ENCODE measurements at places on chromosomes 7 and 10.

DNA sequence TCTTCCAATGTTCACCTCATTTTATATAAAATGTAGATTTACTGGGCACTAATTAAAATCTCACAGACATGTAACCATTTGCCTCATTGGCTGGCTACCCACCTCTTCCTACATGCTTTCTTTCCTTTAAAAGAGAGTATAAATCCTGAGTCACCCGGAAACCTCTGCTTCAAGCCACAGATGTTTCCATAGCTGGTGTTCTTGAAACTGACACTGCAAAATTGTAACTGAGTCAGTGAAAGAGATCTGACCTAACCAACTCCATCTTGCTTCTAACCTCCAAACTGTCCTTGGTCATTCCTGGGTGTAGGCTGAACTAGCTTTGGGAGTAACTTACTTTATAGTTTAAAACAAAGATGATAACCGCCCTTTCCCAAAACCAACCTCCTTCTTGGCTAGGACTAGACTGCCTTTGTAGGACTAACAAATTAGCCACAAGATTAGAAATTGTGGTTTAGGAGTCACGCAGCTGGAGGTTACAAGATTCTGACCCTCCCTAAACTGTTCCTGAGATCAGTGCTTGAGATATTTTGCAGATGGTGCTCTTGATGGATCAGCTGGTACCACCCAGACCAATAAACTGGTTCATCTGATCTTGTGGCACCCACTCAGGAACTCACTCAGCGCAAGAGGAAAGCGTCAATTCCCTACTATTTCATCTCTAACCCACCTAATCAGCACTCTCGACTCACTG is 33.5 kb downstream of the SVOPL start:
- DNase-seq = no peak

DNA sequence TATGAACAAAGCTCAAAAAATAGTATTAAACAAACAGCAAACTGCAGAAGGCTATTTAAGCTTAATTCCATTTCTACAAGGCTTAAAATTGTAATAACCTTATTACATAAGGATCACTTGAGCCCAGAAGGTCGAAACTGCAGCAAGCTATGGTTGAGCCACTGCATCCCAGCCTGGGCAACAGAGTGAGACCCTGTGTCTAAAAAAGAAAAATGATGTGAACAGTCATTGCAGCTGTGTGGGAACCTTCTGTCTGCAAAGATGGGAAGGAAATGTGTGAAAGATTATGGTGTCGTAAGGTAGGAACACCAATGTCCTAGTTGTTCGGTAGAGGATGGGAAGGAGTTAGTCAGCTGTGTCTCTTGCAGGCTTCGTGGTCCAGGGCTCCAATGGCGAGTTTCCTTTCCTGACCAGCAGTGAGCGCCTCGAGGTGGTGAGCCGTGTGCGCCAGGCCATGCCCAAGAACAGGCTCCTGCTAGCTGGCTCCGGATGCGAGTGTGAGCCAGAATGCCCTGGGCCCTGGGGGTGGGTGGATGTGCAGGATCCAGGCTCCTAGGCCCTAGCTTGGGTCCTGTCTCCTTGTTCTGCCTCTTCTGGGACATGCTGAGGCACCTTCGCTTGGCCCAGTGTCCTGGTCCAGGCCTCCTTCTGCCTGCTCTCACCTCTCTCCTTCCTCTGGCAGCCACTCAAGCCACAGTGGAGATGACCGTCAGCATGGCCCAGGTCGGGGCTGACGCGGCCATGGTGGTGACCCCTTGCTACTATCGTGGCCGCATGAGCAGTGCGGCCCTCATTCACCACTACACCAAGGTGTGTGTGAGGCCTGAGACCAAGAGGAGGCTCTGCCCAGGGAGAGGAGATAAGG is 9.1 kb downstream of the C10orf62 start:
- no peak for DNase-seq

- DNase-seq = no peak
Measured at GRCh38 chr10:85195596-85195995, 867.2 kb downstream of the CCSER2 start.

DNA sequence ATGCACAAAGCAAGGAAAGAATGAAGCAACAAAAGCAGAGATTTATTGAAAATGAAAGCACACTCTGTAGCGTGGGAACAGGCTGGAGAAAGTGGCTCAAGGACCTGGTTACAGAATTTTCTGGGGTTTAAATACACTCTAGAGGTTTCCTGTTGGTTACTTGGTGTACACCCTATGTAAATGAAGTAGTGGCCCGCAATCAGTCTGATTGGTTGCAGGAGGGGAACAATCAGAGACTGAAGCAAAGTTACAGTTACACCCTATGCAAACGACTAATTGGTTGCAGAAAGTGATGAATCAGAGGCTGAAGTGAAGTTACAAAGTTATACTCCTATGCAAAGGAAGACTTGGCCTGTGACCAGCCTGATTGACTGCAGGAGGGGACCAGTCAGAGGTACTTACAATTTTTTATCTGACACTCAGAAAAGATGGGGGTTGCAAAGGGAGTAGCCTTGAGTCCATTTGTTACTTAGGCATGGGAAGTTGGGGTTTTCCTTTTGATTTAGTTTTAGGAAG is 3.6 kb upstream of the MTPN start:
- DNase-seq = peak; percentile 30

GRCh38 chr10:125995726-125996304 is 99.5 kb downstream of the FANK1 start:
- no peak for DNase-seq

DNA sequence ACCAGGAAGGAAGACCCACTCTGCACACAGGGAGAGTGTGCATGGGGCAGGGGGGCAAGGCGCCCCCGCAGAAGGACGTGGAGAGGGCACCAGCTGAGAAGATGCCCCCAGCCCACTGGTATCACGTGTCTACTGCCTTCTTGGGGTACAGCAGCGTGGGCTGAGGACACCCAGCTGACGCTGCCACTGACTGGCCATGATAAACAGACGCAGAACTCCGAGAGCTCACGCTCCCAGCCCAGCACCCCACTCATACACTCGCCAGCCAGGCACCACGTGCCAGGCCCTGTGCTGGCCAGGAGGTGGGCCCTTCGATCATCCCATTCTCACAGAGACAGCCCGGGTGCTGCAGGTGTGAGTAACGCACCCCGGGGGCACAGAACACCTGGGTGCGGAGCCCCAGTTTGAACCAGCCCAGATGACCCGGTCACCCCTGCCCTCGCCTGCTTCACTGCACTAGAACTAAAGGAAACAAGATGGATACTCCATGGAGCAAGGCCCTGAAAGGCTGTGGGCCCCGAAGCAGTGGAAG is 199.8 kb downstream of the MAD1L1 start:
- no peak for DNase-seq

GRCh38 chr7:102253973-102254370 is 32.7 kb upstream of the SH2B2 start:
- DNase-seq = no peak

DNA sequence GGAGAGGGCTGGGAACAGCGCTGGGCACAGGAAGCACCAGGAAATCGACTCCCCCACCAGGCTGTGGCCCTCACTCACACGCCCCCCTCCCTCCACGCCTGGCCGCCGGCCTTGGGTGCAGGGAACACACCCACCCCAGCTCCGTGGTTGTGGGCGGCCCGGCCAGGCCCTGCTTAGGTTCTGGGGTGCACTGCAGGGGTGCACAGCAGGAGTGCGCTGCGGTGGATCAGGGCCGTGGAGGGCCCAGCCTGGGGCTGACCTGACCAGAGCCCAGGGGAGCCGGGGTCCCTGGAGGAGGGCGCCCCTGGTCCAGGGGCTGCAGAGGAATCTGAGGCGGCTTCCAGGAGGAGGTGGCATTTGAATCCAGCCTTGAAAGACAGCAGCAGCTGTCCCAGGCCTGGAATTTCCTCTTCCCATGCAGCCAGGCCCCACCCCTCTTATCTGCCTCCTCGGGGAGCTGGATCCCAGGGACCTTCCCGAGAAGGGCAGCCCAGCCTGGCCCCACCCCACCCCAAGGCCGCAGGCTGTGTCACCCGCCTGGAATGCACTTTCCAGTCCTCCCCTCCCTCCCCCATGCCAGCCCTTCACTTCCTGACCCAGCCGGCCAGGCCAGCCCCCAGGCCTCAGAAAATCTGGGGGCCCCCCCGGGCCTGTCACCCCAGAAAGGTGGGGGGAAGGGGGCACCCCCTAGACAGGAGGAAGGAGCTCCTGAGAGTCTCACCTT is 18.4 kb upstream of the PDGFA start:
- DNase-seq = peak; percentile 97

DNA sequence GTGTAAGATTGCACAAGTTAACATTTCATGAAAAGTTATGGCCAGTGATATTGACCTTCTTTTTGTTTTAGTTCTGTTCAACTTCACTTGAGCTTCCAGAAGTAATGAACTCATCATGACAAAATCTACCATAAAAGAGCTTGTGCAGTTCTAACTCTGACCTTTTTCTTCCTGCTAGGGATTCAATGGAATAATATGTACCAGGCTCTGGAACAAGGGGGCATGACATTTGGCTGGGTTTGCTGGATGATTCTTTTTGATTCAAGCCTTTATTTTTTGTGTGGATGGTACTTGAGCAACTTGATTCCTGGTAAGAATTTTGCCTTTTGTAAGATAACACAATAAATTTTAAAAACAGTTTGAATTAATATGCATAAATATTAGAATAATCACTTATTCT is 205.0 kb downstream of the ABCA13 start:
- no peak for DNase-seq

DNA sequence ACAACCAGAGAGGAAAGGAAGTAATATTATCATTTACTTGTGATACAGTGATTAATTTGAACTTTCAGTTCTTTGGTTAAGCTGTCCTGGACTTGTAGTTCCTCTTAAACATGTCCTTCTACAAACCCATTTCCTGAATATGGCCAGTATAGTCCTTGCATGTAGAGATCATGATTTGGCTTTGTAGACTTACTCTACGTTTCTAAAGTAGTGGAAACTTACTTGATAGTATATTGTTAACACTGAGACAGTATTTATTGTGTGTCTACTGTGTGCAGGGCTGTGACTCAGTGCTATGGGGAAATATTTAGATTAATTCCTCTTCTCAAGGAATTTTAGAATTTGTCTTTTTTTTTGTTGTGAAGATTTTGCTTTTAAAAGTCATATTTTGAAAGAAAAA is 109.5 kb downstream of the NRF1 start:
- DNase-seq = peak; percentile 28

GRCh38 chr10:98047009-98047741 is 16.8 kb upstream of the CRTAC1 start:
- DNase-seq = no peak

- peak; percentile 32 for DNase-seq
Measured at GRCh38 chr7:94908323-94909178, 1.2 kb downstream of the PPP1R9A start.

GRCh38 chr10:89478085-89478738 is 57.2 kb downstream of the SLC16A12 start:
- no peak for DNase-seq

DNA sequence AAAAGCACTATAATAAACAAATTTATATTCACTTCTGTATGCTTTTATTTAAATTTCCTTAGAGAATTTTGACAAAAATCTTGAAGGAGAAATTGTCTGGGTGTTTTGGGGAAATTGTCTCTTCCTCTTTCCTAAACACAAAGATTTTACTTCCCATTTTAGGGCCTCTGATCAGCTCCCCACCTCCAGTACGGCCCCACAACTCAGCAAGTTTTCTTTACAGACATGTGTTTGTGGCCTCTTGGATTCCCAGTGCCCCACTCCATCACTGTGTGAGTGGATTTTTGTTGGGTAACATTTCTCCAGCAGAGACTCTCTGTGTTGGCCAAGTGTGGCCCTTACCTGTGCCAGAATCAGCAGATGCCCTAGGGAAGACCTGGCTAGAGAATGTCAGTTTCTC is 182.8 kb upstream of the CDC14C start:
- no peak for DNase-seq

GRCh38 chr7:137390076-137390475 is 46.5 kb upstream of the PTN start:
- no peak for DNase-seq

DNA sequence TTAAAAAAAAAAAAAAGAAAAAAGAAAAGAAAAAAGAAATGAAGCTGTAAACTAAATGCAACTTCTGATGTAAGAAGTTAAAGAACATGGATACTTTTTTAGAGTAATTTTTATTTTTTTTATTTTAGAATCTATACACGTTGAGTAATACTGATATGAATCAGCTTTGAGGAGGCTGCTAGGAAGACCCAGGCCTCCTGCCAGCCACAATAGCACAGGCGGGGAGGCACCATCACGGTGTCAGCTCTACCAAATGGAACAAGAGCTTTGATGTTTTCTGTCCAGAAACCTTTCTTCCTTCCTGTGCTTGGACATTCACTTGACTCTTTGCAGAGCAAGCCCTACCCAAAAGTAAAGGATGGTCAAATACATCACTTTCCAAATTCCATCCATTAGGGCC is 45.3 kb upstream of the EGR2 start:
- DNase-seq = no peak

GRCh38 chr10:44881649-44882048 is 29.5 kb upstream of the TMEM72 start:
- no peak for DNase-seq

- DNase-seq = no peak
Measured at GRCh38 chr7:127732306-127732705, 80.3 kb downstream of the SND1 start.

DNA sequence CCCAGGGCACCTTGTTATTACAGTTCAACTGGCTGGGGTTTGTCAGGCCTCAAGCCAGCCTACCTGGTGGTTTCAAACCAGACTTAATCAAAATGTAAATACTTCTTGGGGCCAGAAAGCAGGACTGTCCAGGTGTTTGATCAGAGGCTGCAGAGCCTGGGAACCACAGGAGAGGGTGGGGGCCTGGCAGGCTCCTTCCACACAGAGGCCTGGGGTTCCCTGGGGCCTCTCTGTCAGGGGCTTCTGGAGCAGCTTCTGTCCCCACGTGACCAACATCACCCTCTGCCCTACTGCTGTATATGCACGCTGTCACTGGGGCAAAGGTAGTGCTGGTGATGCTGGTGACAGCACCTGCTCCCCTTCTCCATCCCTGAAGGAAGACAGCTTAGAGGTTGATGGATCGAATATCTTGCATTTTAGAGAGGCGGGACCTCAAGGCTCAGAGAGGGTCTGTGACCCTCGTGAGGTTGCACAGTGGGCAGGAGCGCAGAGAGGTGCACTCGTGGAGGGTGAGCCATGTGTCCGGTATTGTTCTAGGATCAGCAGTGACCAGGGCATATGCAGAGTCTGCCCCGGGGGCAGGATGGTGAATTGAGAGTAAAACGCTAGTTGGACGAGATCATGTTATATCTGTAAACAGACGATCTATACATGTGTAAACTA is 95.4 kb downstream of the GRK5 start:
- no peak for DNase-seq

GRCh38 chr10:6095810-6096570 is 7.2 kb downstream of the RBM17 start:
- DNase-seq = no peak

DNA sequence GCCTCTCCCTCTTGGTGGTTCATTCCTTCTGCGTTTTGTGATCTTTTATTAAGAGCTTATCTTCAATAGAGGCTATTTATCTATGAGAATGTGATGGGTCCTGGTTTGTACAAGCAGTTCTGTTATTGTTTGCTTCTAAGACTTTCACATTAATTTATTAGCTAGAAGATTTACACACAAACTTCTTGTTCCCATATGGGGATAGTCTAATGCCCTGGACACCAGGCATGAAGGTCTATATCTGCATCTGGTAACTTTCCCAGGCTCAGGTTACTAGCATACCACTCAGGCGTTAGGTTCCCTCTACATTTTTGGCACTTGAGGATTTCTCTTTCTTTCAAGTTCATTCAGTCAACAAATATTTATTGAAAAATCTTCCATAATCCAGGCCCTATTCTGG is 7.7 kb downstream of the XPNPEP1 start:
- DNase-seq = no peak

- no peak for DNase-seq
Measured at GRCh38 chr7:26603631-26604030, 260.8 kb downstream of the SKAP2 start.
